ENCODE measurements at places on chromosomes 12 and 14.

- DNase-seq, result no peak
- no peaks in the 10 kb centered on the region for H3K27me3 ChIP-seq
- H3K36me3 ChIP-seq, result no peaks in the 10 kb centered on the region
These were observed 242.7 kb upstream of the E2F7 start for GRCh38 chr12:77308056-77308455.

- no peak overlapping the region for H3K4me3 ChIP-seq
- peak overlapping the region; percentile 80 for H3K27ac ChIP-seq
- no peaks in the 10 kb centered on the region for H3K4me1 ChIP-seq
- DNase-seq, result no peak
These were observed 22.8 kb upstream of the CEBPE start for GRCh38 chr14:23141706-23142444.

- H3K27me3 ChIP-seq, result peaks cover 7% of the 10 kb centered on the region
- H3K36me3 ChIP-seq, result no peaks in the 10 kb centered on the region
- peaks cover 9% of the 10 kb centered on the region for H3K4me1 ChIP-seq
- no peak overlapping the region for H3K4me3 ChIP-seq
- no peak overlapping the region for H3K27ac ChIP-seq
- no peak for DNase-seq
These were observed 9.9 kb upstream of the SLC6A12 start for GRCh38 chr12:223841-224240.

DNA sequence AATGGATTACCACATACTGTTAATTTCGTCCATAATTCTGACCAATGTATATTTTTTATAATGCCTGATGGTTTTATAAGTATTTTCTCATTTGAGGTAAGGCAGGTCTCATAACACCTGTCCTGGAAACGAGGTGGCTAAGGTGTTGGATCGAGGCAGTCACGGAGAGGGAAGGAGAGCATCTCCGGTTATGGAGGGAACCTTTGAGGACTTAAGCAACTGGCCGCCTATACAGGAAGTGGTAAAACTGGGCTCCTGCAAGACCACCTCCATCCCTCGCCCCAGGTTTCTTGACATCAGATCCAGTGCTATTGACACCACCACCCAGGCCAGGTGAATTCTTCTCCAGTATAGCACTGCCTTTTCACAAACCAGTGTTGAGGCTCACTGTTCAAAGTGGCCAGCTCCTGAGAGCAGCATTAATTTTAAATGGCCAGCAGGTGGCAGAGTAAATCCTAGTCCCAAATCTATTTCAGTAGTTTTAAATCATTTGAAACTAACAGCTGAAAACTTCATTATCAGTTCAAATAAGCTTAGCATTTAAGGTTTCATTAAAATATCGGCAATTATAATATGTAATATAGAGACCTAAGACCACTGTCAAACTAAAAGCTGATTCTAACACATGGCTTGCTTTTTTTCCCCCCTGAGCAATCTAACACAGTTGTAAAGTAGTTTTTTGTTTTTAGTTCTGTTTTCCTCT, 100.8 kb downstream of the PPM1A start:
- peaks cover 5% of the 10 kb centered on the region for H3K4me1 ChIP-seq
- DNase-seq, result peak; percentile 12
- H3K27ac ChIP-seq, result no peak overlapping the region
- no peaks in the 10 kb centered on the region for H3K36me3 ChIP-seq
- no peak overlapping the region for H3K4me3 ChIP-seq

DNA sequence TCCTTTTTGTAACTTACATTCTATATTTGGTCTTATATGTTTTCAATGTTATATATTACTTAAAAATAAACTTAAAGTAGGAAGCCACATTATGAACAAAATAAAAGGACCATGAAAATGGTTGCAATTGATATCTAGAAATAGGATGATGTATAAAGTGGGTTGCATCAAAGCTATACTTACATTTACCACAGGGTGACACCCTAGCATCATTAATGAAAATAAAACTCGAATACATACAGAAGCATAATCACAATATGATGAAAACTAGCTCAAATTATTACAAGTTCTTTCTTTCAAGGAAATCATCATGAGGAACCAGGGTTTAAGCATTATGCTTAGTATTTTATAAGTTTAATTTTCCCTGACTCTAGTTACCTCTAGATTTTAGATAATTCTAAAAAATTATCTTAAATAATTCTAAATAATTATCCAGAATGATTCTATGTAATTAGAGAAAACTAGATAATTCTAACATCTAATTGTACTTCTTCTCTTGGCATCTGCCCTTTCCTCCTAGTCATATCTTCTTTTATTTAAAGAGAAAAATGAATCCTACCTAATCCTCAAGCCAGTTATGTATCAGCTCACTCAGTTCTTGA, 31.2 kb downstream of the TAS2R7 start:
- DNase-seq, result no peak
- peaks cover 63% of the 10 kb centered on the region for H3K27me3 ChIP-seq
- no peaks in the 10 kb centered on the region for H3K36me3 ChIP-seq
- H3K27ac ChIP-seq, result no peak overlapping the region
- H3K4me1 ChIP-seq, result no peaks in the 10 kb centered on the region

GRCh38 chr12:48446161-48446776, 26.1 kb upstream of the ANP32D start:
- peaks cover 22% of the 10 kb centered on the region for H3K4me1 ChIP-seq
- peak overlapping the region; percentile 22 for H3K27ac ChIP-seq
- no peak overlapping the region for H3K4me3 ChIP-seq
- DNase-seq, result no peak
- H3K27me3 ChIP-seq, result peaks cover 6% of the 10 kb centered on the region

- peaks cover 7% of the 10 kb centered on the region for H3K36me3 ChIP-seq
- DNase-seq, result no peak
- peaks cover 30% of the 10 kb centered on the region for H3K4me1 ChIP-seq
- H3K27me3 ChIP-seq, result no peaks in the 10 kb centered on the region
- no peak overlapping the region for H3K4me3 ChIP-seq
- no peak overlapping the region for H3K27ac ChIP-seq
These were observed 3.1 kb upstream of the CCDC88C start for GRCh38 chr14:91420686-91421085.

GRCh38 chr12:52023182-52023975, 16.6 kb downstream of the TAMALIN start:
- H3K36me3 ChIP-seq, result no peaks in the 10 kb centered on the region
- peak overlapping the region; percentile 97 for H3K27ac ChIP-seq
- no peaks in the 10 kb centered on the region for H3K27me3 ChIP-seq
- H3K4me3 ChIP-seq, result peak overlapping the region; percentile 88
- DNase-seq, result peak; percentile 90
- H3K4me1 ChIP-seq, result peaks cover 49% of the 10 kb centered on the region

GRCh38 chr12:114669401-114670290, 14.3 kb downstream of the TBX3 start:
- DNase-seq, result no peak
- H3K27ac ChIP-seq, result no peak overlapping the region
- peaks cover 54% of the 10 kb centered on the region for H3K27me3 ChIP-seq

- H3K36me3 ChIP-seq, result no peaks in the 10 kb centered on the region
- H3K4me3 ChIP-seq, result no peak overlapping the region
- DNase-seq, result no peak
- H3K27ac ChIP-seq, result no peak overlapping the region
- no peaks in the 10 kb centered on the region for H3K4me1 ChIP-seq
- no peaks in the 10 kb centered on the region for H3K27me3 ChIP-seq
These were observed 401.4 kb downstream of the RPL10L start for GRCh38 chr14:46250113-46250703.

- no peaks in the 10 kb centered on the region for H3K27me3 ChIP-seq
- no peak overlapping the region for H3K4me3 ChIP-seq
- no peaks in the 10 kb centered on the region for H3K4me1 ChIP-seq
- no peak for DNase-seq
- no peak overlapping the region for H3K27ac ChIP-seq
These were observed 777.9 kb downstream of the FSCB start for GRCh38 chr14:43729143-43729542.

GRCh38 chr12:92138144-92138543, 7.5 kb downstream of the BTG1 start:
- peaks cover 59% of the 10 kb centered on the region for H3K36me3 ChIP-seq
- peak overlapping the region; percentile 99 for H3K27ac ChIP-seq
- H3K27me3 ChIP-seq, result no peaks in the 10 kb centered on the region
- no peak for DNase-seq
- peaks cover 52% of the 10 kb centered on the region for H3K4me1 ChIP-seq

DNA sequence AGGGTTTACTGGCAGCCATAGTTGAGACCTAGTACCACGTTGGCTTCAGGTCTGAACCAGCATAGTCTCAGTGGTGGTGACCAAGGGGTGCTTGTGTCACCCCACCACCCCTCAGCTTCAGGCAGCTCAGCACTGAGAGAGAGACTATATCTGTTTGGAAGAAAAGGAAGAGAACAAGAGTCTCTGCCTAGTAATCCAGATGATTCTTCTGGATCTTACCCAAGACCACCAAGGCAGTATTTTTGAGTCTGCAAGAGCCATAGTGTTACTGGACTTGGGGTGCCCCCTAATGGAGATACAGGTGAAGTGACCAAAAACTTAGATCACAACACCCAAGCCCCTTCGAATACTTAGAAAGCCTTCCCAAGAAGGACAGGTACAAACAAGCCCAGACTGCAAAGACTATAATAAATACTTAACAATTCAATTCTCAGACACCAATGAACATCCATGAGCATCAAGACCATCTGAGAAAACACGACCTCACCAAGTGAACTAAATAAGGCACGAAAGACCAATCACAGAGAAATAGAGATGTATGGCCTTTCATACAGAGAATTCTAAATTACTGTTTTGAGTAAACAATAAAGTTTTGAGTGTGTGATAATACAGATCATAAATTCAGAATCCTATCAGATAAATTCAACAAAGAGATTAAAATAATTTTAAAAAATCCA, 107.0 kb downstream of the HELB start:
- H3K4me1 ChIP-seq, result peaks cover 7% of the 10 kb centered on the region
- peaks cover 9% of the 10 kb centered on the region for H3K27me3 ChIP-seq
- peaks cover 3% of the 10 kb centered on the region for H3K36me3 ChIP-seq
- no peak overlapping the region for H3K4me3 ChIP-seq

DNA sequence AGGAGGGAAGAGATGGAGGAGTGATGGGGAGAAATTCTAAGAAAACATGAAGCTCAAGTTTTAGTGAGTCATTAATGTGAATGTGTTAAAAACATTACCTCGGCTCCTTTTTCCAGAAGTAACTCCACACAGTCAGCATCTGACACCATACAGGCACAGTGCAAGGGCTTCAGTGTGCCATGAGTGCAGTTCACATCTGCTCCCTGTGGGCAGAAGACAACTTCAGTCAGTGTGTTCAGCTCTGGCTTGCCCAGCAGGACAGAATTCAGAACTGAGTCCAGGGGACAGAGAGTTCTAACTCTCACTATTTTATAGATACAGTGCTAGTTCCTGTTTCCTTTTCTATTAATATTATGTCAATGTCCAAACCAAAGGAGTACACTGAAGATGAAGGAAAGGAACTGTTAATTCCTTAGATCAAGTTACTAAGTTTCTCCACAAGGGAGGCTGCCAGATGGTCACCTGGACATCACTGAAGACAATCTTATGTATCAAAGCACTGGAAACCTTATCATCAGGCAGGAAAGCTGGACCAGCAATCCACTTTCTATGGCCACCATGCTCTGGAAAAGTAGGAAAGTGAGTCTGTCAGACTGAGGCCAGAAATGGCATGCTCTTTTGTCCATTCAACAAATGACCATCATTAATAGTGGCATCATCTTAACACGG, 6.1 kb downstream of the ASB8 start:
- peaks cover 23% of the 10 kb centered on the region for H3K4me1 ChIP-seq
- no peak for DNase-seq
- H3K4me3 ChIP-seq, result no peak overlapping the region
- no peaks in the 10 kb centered on the region for H3K27me3 ChIP-seq
- H3K36me3 ChIP-seq, result peaks cover 12% of the 10 kb centered on the region
- no peak overlapping the region for H3K27ac ChIP-seq

- H3K4me1 ChIP-seq, result no peaks in the 10 kb centered on the region
- DNase-seq, result no peak
- peaks cover 2% of the 10 kb centered on the region for H3K27me3 ChIP-seq
- H3K4me3 ChIP-seq, result no peak overlapping the region
These were observed 96.5 kb downstream of the PRMT8 start for GRCh38 chr12:3587402-3588013.

GRCh38 chr14:21652209-21652808, 1.3 kb upstream of the OR4E2 start:
- no peak overlapping the region for H3K4me3 ChIP-seq
- H3K27ac ChIP-seq, result no peak overlapping the region
- H3K36me3 ChIP-seq, result no peaks in the 10 kb centered on the region
- no peaks in the 10 kb centered on the region for H3K4me1 ChIP-seq

DNA sequence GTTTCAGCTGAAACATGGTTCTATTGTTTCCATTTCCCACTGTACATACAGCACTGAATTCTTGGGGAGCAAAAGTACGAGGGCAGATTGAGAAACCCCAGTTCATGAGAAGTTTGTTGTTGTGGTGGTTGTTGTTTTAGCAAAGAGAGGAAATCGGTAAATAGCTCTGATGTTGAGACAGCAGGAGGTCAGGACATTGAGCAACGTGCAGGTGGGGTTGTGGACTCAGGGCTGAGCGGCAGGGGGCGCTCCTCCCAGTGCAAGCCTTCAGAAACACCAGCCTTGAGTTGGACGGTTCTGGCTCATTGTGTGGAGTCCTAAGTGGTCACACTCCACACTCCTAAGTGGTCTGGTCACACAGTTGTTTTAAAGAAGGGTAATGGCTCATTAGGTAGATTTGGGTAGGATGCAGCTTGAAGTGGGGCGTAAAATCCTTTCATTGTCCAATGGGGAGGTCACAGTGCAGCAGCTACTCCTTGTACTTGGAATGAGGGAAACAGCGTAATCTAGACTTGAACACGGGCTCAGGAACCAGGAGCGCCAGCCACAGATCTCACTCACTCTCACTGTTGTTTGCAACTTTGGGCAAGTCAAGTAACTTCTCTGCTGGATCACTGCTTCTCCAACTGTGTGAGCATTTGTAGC, 14.5 kb upstream of the PWP1 start:
- H3K27ac ChIP-seq, result no peak overlapping the region
- H3K36me3 ChIP-seq, result no peaks in the 10 kb centered on the region
- H3K4me3 ChIP-seq, result no peak overlapping the region
